NCI-H460 (cell line): ENCODE measurements at places on chromosomes 2 and 18. TPM values are rescaled to one million over a fixed set of nuclear protein-coding genes. Genes with fewer than 3 reads are reported as not detected.

Gene DNAH7
- total RNA-seq = 0.20 and 0.92 TPM in 2 replicates

Gene KCNIP3
- 3.8 and 4.5 TPM in 2 replicates for total RNA-seq

Gene CLEC4F
- total RNA-seq = not detected in 2 replicates

Gene ATP6V1C2
- total RNA-seq = 0.63 and 0.72 TPM in 2 replicates

Gene REG1B
- total RNA-seq = not detected in 2 replicates

Gene MOB1A
- total RNA-seq = 115 and 117 TPM in 2 replicates

Gene CDK5R2
- total RNA-seq = 0.07 TPM in 1 of 2 replicates, not detected in the other

Gene AGXT
- total RNA-seq = not detected in 2 replicates

Gene CRYBA2
- total RNA-seq = not detected in 2 replicates

Gene SCYGR5
- not detected in 2 replicates for total RNA-seq

Gene GCG
- total RNA-seq = not detected in 2 replicates

Gene LAMA3
- 3.4 and 3.9 TPM in 2 replicates for total RNA-seq

Gene GRB14
- total RNA-seq = 0.79 and 1.5 TPM in 2 replicates

Gene ITGA6
- 180 and 184 TPM in 2 replicates for total RNA-seq

Gene TM4SF20
- 0.72 and 0.99 TPM in 2 replicates for total RNA-seq

Gene POTEE
- not detected in 2 replicates for total RNA-seq

Gene SIX2
- 0.15 TPM in 1 of 2 replicates, not detected in the other for total RNA-seq

Gene TMEM17
- 3.0 and 5.4 TPM in 2 replicates for total RNA-seq

Gene AP1S3
- total RNA-seq = 8.4 and 13.2 TPM in 2 replicates

Gene ERFE
- 7.7 and 10.0 TPM in 2 replicates for total RNA-seq

Gene TRAK2
- 62.2 and 62.5 TPM in 2 replicates for total RNA-seq

Gene RGPD3
- 0.05 and 0.06 TPM in 2 replicates for total RNA-seq
